ENCODE measurements at places on chromosomes 13 and 19.

GRCh38 chr19:5341448-5341820 lies 822 bp upstream of the PTPRS start:
- no peak for DNase-seq

DNA sequence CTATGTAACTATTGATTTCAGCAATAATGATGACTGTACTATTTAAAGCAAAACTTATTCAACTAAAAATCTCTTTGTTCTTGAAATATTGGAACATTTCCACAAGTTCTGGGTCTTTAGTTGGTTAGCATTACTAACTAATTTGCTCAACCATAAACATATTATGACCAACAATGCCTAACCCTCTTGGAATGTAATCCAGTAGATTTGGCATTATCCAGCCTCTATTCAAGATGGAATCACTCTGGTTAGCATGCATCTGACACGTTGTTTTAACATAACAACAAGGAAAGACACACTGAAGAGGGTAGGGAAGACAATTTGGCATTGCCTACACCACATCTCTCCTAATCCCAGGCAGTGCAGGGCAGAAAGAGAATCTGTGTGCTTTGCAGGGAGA lies 941.3 kb upstream of the PCDH20 start:
- no peak for DNase-seq

DNA sequence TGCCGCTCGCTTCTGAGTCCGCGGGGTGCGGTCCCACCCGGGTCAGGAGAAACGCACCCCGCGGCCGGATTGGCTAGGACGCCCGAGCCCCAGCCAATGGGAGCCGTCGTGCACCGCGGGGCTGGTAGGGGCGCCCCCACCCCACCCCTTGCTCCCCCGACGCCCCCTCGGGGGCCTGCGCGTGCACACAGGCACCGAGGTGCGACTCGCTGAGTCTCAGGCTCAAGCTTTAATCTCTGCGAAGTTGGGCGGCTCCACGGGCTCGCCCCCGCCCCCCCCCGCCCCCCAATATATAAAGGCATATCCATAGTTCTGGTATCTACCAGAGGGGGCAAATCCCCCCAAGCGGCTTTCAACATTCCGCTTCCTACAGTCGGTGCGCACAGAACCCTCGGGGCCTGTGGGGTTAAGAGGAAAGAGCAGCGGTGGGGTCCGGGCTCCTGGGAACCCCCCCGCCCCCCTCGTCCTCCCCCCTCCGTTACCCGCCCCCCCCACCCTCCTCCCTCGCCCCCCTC lies at the start of gene COX6B2:
Gene COX6B2 (minus strand): TSS at position 22 of the 515 bp plus-strand sequence. CDS start 198 bp downstream, outside the sequence.
- DNase-seq = no peak

GRCh38 chr19:50287331-50287730 lies 41.8 kb downstream of the KCNC3 start:
- no peak for DNase-seq

DNA sequence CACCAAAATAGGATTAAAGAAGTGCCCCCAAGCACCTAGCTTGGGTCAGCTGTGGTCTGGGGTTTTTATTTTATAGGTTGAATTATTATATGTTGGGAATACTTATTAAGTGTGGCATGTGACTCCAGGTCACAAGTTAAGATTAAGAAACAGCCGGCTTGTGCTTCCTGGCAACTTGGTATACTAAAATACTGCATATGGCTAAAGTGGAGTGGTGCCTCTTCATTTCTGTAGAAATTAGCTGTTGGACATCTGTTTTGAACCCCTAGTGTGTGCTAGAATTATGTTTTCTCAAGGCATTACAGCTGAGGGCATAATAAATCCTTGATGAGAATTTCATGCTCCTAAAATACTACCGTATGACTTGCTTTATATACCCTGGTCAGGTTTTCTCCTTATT lies 286.6 kb downstream of the SHISA2 start:
- no peak for DNase-seq

GRCh38 chr19:30167206-30167868 lies 204.8 kb upstream of the ZNF536 start:
- no peak for DNase-seq

- DNase-seq = no peak
Measured at GRCh38 chr19:7541475-7541824, 5.9 kb downstream of the PNPLA6 start.
